ENCODE measurements at places on chromosomes 4 and X.

DNA sequence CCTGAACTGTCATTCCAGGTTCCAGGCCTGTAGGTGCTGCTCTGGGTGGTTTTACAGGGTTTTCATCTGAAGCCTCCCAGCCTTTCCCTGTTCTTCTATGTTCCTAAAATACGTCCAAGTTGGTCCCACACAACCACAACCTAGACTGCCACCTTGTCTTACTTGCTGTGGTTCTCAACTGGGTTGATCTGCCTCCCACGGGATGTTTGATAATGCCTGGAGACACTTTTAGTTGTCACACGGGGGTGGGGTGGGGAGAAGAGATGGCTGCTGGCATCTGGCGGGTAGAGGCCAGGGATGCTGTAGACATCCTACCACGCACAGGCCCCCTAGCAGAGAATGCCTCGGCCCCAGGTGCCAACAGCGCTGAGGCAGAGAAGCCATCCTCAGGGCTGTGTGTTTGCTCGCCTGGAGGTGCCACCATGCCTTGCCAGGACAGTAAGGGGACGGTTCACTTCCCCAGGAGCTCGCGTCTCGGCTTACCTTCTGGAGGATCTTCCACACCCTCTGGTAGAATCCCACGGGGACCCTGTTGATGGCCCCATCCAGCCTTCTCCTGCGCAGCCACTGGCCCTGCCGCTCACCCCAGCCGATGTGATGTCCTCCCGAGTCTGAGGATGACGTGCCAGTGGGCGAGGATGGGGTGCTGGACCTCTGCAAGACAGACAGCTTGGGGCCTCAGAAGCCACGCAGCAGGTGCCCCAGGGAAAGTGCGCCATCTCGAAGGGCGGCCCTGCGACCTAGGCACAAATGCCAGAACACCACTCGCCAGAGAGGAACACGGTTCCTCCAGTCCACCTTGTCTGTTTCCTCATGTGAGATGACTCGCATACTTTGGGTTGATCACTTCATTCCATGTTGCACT lies 87.0 kb downstream of the PHKA2 start:
- DNase-seq, result no peak

DNA sequence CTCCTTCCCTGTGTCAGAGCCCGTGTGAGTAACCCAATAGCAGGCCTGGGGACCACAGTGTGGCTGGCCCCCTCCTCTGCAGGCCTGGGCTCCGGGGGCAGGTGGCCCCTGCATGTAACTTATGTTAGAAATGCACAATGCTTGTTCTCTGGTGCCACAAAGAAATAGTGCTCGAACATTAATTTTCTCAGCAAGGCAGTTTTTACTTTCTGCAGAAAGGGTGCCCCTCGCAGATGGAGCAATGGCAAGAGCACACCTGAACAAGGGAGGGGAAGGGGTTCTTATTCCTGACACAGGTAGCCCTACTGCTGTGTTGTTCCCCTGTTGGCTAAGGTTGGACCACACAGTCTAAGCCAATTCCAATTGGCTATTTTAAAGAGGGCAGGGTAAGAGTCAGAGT lies 17.1 kb downstream of the TACC3 start:
- no peak for DNase-seq

DNA sequence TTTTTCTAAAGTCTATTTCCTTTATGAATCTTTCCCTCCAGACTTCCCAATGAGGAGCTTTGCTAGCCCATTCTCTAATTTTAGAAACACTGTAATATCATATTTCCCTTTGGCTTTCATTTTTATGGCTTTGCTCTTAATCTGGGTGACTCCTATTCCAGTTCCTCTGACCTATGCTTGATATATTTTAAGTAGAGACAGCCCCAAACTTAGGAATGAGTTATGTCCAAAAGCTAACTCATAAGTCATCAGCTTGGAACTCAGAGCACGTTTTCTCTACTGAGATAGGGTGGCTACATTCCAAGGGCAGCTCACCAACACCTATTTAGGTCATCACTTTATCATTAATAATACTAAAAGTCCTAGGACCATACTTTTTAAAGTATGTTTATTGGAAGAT lies 77.8 kb downstream of the OR13H1 start:
- no peak for DNase-seq

DNA sequence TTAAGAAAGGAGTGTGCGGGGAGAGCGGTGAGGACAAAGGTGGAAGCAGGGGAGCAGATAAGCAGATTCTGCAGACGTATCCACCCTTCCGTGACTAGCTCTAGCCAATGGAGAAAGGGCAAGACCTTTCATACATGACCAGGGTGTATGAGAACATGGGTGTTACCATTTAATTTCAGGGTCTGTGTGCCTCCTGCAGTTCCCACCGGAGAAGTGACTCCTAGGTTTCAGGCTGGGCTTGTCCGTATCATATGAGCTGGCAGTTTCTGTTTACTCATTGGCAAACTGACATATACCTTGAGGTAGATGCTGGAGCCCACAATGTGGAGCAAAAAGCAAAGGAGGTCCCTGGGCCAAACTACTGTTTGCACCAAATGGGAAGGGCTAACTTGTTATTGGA lies 6.8 kb downstream of the RBM47 start:
- no peak for DNase-seq

DNA sequence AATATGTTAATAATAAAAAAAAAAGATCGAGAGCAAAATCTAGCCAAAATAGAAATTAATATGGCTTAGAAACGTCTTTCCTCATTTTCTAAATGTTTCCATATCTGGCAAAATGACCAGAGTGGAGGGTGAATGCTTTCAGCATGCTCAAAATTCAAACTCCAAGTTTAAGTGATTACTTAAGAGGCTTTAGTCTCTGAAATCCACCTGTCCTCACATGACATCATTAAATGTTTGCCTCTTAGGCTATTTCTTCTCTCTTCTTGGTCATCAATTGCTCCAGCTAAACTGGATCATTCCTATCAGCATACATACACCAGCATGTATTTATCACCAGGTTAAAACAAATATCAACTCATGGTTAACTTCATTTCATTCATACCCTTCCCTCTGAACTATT lies 54.5 kb upstream of the ATXN3L start:
- no peak for DNase-seq

GRCh38 chrX:39652336-39652735 lies 445.4 kb downstream of the BCOR start:
- DNase-seq, result no peak

- DNase-seq, result no peak
Measured at GRCh38 chr4:138561906-138562305, 319.8 kb upstream of the SLC7A11 start.

DNA sequence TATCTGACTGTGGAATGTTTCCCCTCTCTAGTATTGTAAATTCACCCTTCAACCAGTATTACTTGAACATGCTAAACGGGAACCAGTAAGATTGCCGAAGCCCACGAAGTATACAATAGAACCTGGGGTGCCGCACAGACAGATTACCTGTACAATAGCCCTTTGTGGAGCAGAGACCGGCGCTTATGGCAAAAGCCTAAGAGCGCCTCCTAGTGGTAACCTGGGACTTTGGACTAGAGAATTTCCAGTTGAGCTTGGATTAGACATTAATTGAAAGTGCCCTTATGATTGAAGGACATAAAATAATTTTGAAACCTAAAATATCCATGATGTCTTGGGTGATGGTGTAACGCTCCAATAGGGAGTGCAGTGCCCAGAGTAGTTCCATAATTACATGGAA lies 14.1 kb downstream of the ZNF157 start:
- DNase-seq, result peak; percentile 55

DNA sequence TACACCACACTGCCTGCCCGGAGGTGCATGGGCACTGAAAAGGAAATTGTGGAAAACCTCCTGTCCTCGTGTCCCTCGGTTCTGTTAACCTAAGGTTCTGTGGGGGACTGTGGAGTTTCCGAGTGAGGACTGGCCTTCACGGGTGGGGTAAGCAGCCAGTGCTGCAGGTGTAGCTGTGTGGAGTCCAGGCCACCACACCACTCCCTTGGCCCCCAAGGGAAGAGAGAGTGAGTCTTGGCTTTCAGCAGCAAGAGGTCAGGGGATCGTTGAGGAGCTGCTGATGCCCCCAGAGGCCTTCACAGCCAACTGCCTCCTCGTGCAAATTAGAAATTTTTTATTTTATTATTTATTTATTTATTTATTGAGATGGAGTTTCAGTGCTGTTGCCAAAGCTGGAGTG lies 20.4 kb downstream of the BEND4 start:
- DNase-seq, result no peak

GRCh38 chr4:54101190-54102041 lies 1.5 kb downstream of the GSX2 start:
- DNase-seq, result no peak

DNA sequence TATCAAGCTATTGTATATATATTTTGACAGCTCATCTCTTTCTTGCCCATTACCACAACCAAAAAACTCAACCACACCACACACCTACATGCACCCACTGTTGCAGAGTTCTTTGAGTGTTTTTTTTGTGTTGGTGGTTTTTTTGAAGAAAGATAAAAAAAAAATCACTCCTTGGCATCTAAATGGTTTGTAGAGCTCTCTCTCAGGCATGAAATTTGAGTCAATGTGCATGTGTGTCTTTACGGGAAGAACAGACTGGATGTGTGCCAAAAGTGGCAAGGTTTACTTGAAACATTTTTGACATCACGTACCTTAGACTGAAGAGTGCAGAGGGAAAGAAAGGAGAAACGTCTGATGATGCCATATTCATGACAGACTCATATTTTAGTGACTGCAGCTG lies 154.2 kb downstream of the FHIP1A start:
- DNase-seq, result no peak

- no peak for DNase-seq
Measured at GRCh38 chrX:55638933-55639332, 15.7 kb downstream of the FOXR2 start.

GRCh38 chrX:33831211-33831610 lies 300.9 kb downstream of the FAM47A start:
- no peak for DNase-seq

- DNase-seq, result no peak
Measured at GRCh38 chrX:136028383-136028984, 43.2 kb downstream of the SLC9A6 start.

- DNase-seq, result no peak
Measured at GRCh38 chr4:111268769-111269414, 646.0 kb upstream of the PITX2 start.
